Brain microvascular endothelial cell (primary cell): ENCODE measurements at places on chromosomes 4 and X.

DNA sequence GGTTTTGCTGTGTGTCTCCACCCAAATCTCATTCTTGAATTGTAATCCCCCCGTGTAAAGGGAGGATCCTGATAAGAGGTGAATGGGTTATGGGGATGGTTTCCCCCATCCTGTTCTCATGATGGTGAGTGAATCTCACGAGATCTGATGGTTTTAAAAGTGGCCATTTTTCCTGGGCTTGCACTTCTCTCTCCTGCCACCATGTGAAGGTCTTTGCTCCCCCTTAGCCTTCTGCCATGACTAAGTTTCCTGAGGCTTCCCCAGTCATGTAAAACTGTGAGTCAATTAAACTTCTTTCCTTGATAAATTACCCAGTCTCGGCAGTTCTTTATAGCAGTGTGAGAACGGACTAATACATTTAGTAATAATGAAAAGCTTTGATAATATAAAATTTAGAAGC is 46.9 kb downstream of the ANTXR2 start:
- peak; percentile 15 for DNase-seq

DNA sequence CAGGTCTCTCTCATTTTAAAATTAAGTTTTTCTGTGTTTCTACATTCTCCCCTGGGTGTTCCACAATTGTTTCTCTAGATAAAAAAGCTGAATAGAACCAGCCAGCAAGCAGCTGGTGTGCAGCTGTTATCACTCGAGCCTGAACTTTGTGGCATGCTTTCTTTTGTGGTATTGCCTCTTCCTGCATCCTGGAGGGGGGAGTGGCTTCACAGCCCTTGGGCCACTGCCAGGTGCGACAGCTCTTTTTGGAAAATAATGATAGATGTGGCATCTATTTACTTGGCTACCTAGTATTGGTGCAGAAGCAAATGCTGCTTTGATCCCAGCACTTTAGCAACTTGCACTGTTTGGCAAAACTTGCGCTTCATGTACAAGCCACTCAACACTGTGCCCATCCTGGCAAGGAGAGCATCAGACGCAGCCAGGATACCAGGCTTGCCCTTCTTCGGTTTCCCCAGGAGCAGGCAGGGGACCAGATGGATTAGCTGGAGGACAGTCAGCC is 69.4 kb downstream of the HMGB2 start:
- DNase-seq = peak; percentile 22

- no peak for DNase-seq
Observed at GRCh38 chrX:154002215-154002719, 17.4 kb downstream of the IRAK1 start.

- DNase-seq = no peak
Observed at GRCh38 chr4:22030307-22030706, 81.7 kb upstream of the KCNIP4 start.

GRCh38 chrX:78377186-78377585 is 49.8 kb upstream of the CYSLTR1 start:
- DNase-seq = no peak

GRCh38 chr4:96713271-96713850 is 873.5 kb downstream of the PDHA2 start:
- no peak for DNase-seq

- no peak for DNase-seq
Observed at GRCh38 chr4:1385373-1386340, 20.6 kb downstream of the NKX1-1 start.

DNA sequence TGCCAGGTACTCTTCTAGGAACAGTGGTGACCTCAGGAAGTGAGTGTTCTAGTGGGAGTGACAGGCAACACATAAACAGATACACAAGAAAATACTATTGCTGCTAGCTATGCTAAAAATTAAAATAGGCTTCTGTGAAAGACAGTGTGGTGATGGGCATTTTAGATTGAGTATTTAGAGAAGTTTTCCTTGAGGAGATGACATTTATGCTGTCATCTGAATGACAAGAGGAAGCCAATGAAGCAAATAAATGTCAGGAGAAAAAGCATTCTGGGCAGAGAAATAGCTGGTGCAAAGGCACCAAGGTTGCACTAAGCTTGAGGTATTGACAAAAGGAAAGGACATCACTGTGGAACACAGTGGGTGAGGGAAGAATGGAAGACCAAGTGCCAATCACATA is 18.0 kb downstream of the NDNF start:
- no peak for DNase-seq

- DNase-seq = no peak
Observed at GRCh38 chr4:80331693-80332092, 3.8 kb upstream of the CFAP299 start.

GRCh38 chrX:70030301-70030767 is 19.4 kb downstream of the AWAT2 start:
- peak; percentile 31 for DNase-seq

DNA sequence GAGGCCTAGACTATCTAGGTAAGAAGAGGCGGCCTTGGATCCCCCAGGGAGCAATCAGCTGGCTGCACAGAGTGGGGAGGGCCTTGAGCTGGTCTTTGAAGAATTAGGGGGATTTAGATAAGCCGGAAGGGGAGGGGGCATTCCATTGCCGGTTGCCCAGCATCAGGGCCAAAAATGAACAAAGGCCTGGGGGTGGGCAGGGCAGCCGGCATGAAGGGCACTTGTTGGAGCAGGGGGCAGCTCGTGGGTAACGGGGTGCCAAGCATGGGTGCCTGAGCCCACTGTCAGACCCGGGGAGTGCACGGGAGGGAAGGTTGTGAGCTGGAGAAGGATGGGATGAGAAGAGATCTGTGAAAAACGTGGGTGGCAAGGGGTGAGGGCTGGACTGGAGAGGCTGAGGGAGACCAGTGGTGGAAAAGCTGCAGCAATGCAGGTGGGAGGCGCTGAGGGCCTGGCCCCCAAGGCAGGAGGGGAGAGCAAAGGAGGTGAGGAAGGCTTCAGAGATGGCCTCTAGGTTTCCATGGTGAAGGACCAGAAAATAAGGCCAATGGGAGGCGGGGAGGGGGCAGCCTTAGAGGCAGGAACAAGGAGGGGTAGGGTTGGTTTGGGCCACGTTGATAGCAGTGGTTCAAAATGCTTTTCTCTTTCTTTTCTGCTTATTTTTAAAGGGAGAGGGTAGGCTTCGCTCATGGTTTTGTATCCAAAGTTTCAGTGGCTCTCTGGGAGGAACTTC is 8.6 kb downstream of the KLF3 start:
- no peak for DNase-seq

- DNase-seq = no peak
Observed at GRCh38 chrX:123696334-123696733, 36.5 kb downstream of the THOC2 start.

GRCh38 chr4:39505581-39505980 is 21.7 kb downstream of the UGDH start:
- no peak for DNase-seq

GRCh38 chr4:173420801-173421200 is 21.9 kb upstream of the SCRG1 start:
- no peak for DNase-seq

DNA sequence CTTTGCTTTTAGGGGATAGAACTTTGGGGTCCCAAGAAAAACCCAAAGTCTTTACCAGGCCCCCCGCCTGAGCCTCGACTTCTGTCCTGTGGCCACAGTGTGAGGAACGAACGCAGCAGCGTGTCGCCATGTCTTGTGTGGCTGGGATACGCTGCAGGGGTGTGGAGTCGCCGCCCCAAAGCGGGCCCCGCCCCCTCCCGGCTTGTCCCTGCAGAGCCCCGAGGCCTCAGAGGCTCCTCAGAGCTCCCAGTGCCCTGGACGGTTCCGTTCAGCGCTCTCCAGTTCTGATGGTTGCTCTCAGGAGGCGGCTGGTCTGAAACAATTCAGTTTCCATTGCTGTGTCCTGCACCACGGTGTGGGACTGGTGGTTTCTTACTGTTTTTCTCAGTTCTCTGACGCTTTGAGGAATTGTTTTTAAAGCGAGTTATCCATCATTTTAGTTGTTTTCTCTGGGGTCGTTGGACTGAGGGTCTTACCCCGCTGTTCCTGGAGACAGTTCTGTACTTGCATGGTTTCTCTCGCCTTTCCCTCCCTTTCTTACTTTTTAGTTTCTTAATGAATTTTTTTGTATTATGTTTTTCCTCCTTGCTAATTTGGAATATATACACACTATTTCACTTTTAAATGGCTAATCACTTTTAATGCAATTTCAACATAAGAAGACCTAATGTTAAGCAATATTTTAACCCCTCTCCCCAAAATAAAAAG is 1.6 kb upstream of the IDUA start:
- no peak for DNase-seq

DNA sequence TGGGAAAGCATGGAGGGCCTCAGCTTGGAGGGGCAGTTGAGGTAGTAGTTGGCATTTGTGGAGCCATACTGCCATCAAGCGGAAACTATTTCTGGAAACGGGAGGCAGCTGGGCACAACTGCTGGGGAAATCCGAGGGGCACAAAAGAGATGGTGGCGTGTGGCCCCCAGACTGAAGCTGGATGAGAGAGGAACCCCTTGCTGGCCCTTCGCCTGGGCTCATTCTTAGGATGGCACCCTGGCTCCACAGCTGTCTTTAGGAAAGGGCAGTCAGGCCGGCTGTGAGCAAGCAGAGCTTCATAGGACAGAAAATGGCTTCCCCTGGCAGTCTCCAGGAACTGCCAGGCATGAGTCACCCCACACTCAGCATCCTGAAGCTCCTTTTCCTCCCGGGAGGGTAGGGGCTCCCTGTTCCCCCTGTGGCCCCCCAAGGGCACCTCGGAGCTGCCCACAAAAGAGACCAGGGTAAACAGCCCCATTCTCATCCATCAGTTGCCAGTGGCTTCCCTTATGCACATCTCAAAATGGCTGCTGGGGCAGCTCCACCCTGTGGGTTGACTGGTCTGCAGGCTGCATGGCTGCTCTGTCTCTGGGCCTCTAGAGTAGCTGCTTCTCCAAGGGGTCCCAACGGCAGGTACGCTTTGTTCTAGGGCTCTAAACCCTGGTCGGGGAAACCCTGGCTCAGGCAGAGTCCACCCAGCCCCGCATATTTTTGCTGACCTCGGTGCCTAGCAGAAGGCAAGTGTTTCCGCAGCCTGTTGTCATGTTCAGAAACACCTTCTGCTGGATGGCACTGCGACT is 64.7 kb downstream of the NBDY start:
- DNase-seq = no peak

GRCh38 chr4:34469516-34469915 is 1774.8 kb downstream of the ARAP2 start:
- DNase-seq = no peak

GRCh38 chrX:109826954-109827708 is 94.1 kb upstream of the ACSL4 start:
- peak; percentile 41 for DNase-seq

DNA sequence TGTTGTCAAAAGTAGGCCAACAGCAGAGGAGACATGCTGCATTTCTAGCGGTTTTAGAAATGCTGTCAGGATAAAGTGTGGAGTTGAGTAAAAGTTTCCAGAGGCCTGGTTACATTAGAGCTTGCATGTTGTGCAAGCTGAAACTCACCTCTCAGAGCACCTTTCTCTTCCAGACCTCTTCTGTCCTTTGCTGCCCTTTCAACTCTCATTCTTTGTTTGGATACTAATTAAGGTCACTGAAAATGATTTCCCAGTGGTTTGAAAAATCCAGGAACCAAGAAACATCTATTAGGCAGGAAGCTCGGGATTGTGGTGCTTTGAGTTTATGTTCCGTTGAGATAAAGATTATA is 426.6 kb downstream of the MAPK10 start:
- no peak for DNase-seq

DNA sequence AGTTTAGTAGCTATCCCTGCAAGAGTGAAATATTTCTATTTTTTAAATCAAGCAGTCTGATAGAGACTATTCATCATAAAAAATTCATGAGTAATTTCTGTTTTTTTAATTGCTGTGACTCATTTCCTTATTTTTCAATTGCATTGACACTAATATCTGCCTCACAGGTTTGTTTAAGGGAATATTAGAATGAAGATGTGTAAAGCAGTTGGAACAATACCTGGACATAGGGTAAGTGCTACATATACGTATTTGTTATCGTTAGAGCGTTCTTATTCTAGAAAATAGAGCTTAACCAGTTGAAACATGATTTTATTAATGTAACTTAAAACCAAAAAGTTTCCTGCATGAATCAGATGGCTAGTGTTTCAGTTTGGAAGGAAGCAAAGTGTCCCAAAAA is 2211.3 kb downstream of the PCDH7 start:
- no peak for DNase-seq

DNA sequence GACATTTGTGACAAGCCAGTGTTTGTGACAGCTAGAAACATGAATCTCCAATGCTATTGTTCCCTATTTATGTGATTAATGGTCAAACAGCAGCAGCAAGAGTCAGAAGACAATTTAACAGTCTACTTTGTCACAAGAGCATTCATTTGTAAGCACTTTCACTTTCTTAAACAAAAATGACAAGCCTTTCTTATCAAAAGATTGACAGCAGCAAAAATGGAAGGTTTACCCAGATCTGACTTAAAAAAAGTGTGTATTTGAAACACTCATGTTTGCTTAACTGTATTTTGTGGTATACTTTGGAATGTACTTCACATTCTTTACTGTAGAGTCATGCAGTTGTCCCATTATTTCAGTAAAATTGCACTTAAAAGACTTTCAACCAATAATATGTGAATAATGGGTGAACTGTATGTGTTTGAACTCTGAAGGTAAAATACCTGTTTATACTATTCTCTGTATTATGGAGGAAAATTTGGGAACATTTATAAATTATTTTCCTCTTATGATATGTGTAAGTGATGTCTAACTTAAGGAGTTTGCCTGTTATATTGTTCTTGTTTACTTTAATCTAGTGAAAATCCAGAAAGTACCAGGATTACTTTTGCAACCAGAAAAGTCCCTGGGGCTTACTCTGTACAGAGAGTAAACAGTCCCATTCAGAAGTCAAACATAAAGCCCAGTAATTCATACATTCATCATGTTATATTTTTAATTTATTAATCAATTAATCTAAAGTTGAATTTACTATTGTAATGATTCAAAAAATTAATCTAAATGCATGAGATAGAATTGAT is 314.9 kb upstream of the TRAM1L1 start:
- peak; percentile 35 for DNase-seq

DNA sequence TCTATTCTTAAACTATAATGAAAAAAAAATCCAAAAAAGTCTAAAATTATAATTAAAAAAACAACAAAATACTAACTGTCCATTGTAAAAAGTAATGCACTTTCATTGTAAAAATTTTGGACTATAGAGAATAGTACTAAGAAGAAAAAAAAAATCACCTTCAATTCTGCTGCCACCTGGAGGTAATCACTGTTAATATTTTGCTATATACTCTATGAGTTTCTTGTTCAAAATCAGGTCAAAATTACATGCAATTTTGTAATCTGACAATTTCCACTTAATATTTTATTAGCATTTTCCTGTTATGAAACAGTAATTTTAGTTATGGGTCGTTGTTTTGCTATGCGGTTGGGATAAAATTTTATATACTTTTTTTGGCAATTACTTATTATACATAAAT is 62.0 kb downstream of the HTT start:
- DNase-seq = no peak

DNA sequence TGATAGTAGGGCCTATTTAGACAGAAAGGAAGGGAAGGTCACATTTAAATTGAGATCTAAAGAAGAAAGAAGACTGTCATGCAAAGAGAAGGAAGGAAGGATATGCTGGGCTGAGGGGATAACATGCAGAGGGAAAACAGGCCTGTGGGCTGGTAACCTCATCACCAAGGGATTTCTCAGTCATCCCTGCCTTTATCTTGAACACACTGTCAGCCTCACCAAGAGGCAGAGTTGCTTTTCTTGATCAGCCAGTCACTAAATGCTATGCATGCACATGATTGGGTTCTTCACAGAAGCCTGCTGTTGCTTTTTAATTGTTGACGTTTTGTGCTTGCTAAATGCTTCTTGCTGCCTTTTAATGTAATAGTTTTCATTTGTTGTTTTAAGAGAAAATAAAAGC is 113.0 kb downstream of the ARHGAP24 start:
- no peak for DNase-seq
